Retinal pigment epithelial cell (primary cell): ENCODE measurements at places on chromosomes 5 and 9.

GRCh38 chr5:77946381-77947040, 170.4 kb upstream of the TBCA start:
- peak; percentile 22 for DNase-seq

DNA sequence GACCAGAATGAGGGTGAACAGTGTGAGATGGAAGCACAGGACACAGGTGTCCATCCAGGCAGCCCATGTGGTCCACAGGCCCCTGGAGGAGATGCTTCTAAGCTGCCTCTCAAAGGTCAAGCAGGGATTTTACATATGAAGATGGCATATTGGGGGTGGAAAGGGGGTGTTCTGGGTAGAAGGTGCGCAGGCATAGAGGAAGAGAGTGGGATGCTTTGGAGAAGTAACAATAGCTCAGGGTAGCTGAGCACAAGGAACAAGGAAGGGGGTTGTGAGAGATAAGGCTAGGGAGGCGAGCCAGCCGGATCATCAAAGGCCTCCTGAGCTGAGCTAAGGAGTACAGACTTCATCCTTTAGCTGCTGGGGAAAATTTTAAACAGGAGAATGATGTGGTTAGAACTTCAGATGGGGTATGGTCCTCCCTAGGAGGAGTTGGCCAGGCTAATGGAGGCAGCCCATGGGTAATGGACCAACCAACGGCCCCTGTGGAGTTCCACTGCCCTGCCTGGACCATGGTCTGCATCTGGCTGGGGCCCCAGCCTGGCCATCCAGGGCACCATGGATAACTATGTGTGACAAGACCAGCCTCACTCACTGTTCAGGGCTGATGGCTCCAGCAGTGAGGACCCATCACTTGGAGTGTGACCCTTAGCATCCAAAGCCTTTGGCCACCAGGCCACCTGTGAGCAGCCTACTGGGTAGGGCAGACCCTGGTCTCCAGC, 86.8 kb upstream of the TBC1D2 start:
- no peak for DNase-seq

DNA sequence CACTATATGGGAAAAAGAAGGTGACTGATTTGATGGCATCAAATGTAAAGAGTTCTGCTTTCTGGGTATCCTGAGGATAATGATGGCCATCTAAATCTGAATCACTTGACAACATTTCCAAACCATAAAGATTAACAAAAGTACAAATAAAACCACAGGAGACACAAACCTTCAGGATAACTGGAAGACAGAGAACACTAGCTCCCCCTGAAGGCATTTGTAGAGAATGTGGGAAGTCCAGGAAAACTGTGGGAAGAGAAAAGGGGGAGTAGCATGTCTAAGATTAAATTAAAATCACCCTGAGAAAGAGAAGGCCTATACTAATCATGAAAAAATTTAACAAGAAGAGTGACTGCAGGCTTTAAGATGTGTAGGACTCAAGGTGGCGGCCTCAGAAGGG, 116.2 kb downstream of the PRELID2 start:
- peak; percentile 12 for DNase-seq

- no peak for DNase-seq
Observed at GRCh38 chr5:139272471-139273321, 20.8 kb upstream of the MATR3 start.

DNA sequence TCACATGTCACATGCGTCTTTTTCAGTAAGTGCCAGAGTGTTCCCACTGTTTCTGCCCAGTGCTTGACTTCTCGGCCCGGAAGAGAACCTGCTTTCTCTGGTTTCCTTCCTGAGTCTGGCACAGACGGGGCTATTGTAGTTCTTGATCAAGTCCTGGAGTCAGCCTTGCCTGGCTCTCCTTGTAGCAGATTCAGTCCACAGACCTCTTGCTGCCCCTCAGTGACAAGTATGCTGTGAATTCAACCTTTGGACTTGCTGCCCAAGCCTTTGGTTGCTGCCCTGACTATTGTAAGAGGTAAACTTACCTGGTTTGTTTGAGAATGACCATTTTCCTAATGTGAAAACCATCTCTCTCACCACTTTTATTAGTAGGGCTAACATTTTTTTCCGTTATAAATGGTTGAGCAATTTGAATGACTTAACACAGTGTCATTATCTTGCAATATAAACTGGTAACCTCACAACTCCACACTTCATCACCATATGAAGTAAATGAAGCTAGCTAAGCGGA, 24.7 kb downstream of the ZBTB34 start:
- no peak for DNase-seq

- peak; percentile 12 for DNase-seq
Observed at GRCh38 chr5:71836559-71837112, 117.6 kb downstream of the CARTPT start.

GRCh38 chr5:103502662-103503061, 59.9 kb downstream of the NUDT12 start:
- no peak for DNase-seq

DNA sequence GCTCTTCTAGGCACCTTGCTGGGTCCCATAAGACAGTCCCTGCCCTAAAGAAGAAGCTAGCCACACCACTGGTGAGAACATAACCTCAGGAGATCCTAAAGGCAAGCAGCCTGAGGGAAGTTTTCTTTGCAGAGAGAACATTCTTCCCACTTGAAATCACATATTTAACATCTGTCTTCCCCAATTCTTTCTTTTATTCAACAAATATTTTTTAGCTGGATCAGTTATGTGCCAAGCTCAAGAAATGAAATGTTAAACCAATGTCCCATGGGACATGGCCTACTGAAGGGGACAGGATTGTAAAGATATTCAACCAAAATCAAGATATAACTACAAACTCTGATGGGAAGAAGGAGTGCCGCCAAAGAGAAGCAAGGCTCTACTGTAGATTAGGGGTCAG, 36.5 kb downstream of the FOXI1 start:
- DNase-seq = no peak

DNA sequence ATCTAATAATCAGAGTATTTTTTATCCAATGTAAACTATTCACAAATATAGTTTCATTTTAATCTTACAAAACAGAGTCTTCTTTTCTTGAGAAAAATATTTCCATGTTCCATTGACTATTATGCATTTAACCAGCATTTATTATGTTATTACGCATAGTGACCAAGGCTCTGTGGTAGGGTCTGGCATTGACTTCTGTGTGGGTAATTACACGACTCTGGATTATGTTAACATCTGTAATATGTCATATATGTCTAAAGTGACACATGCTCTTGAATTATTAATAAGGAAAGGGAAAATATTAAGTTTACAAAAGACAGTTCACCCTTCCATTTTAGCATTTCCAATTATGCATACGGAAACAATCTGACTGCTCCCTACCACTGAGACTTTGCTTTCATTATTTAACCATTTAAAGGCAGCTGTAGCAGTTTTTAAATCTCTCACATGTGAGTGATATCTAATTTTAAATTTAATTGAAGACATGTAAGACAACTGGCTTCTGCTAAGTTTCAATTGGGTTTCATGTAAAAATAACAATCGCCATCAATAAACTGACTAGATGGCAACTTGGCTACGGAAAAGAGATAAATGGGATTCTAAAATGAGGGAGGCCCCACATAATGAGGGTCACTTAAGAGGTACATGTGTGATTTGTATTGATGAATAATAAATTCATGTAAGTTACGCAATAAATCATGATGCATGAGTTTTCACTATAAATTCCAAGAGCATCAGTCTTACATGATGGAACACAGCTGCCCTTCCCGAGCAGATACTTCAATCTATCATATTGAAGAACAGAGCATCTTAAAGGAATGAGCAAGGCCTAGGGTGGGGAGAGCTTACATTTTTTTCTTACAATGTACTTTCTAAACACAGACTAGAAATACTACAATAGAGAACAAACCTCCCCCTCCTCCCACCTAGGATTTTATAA, 1056.8 kb downstream of the MAT2B start:
- no peak for DNase-seq

- DNase-seq = no peak
Observed at GRCh38 chr5:164487939-164488338, 982.5 kb downstream of the MAT2B start.

GRCh38 chr5:40945111-40945510, 35.8 kb downstream of the C7 start:
- DNase-seq = no peak

GRCh38 chr9:20659474-20659967, 24.5 kb upstream of the FOCAD start:
- DNase-seq = no peak

DNA sequence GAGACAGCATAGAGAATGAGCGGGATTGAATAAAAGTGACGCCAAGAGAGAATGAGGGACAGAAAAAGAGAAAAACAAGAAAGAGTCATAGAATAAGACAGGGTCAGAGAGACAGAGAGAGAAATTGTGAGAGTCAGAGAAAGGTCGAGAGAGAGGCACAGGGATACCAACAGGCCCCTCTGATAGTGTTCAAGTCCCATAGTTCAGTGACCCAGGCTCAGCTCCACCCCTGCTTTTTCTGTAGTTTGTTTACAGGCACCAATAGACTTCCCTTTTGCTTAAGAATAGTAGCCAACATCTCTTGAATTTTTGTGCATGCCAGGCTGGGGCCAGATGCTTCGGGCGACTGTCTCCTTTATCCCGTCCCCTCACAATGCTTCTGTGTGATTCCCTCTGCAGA, 62.5 kb downstream of the ARHGEF37 start:
- DNase-seq = no peak

GRCh38 chr9:132032238-132032950, 47.3 kb downstream of the MED27 start:
- no peak for DNase-seq

GRCh38 chr5:81247441-81247972, 14.4 kb downstream of the CKMT2 start:
- peak; percentile 88 for DNase-seq
